Dermis blood vessel endothelial cell (primary cell): ENCODE measurements at places on chromosomes 4 and X. TPM values are rescaled to one million over a fixed set of nuclear protein-coding genes. Genes with fewer than 3 reads are reported as not detected.

Gene BRS3
- total RNA-seq: not detected in 2 replicates

Gene SHROOM4
- total RNA-seq: 39.0 and 47.0 TPM in 2 replicates

Gene CCDC110
- 0.42 and 0.68 TPM in 2 replicates for total RNA-seq

Gene AKAP14
- total RNA-seq: not detected in 2 replicates

Gene NHSL2
- total RNA-seq: 28.6 and 53.8 TPM in 2 replicates

Gene EPHA5
- not detected in 2 replicates for total RNA-seq

GRCh38 chrX:18929775-18930174 lies 54.1 kb downstream of the PHKA2 start:
- DNase-seq: no peak

DNA sequence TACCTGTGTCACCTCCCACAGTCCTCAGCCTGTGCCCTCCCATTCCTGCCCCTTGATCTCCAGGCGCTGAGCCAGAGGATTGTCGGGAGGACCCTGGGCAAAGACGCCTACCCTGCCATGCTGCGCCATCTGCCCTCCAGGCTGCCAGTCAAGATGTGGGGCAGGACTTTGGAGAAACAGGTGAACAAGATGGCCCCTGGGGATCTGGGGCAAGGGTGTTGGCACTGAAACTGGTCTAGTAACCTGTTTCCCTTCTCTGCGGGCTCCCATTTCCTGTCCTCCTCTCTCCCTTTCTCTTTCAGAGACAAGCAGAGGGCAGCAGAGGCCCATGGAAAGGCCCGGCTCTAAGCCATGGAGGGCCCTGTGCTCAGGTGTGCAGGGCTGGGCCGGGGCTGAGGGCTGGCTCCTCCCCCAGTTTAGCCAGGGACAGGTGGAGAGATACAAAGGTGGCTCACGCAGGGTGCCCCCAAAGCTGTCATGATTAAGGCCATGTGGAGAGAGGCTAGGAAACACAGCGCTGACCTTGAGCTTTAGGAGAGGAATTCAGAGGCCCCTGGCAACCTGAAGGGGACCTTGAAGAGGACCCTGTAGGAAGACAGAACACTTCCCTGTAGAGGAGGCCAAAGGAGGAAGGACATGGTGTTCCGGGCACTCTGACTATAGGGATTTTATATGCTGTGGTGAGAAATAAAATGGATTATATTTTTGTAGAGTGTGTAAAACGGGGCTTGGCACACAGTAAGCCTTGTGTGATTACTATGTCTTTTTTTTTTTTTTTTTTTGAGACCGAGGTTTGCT lies at the start of gene GLOD5:
Gene GLOD5, plus strand, starts transcription at position 74 of the 798 bp plus-strand sequence. Its CDS starts 44 bp downstream, at position 118.
- DNase-seq: peak; percentile 2

DNA sequence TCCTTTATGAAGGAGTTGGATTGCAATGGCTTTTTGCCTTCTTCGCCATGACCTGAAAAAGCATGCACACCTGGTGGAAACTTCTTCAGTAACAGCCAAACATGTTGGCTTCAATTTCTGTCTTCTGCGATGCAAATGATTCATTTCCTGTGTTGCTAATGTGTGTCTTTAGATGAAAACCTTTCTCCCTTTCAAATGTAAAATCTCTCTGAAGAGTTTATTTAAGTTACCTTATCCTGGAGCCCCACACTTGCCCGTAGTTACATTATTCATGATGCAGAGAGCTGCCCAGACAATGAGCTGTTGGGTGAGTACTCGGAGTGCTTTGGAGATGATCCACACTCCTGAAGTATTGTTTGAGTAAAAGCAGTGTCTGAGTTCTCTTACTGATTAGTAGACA lies 1100.9 kb downstream of the RPA4 start:
- DNase-seq: no peak

DNA sequence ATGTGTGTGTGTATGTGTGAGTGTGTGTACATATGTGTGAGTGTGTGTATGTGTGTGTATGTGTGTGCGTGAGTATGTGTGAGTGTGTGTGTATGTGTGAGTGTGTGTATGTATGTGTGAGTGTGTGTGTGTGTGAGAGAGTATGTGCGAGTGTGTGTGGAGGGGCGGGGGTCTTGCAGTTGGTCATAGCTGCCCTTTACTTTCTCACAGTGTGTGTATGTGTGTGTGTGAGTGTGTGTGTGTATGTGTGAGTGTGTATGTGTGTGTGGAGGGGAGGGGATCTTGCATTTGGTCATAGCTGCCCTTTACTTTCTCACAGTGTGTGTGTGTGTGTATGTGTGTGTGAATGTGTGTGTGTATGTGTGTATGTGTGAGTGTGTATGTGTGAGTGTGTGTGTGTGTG lies 74.8 kb upstream of the ENPP6 start:
- no peak for DNase-seq

- DNase-seq: peak; percentile 40
Measured at GRCh38 chrX:131802836-131803626, 220.1 kb upstream of the STK26 start.

- DNase-seq: peak; percentile 50
Measured at GRCh38 chr4:141158219-141158618, 24.9 kb upstream of the RNF150 start.

DNA sequence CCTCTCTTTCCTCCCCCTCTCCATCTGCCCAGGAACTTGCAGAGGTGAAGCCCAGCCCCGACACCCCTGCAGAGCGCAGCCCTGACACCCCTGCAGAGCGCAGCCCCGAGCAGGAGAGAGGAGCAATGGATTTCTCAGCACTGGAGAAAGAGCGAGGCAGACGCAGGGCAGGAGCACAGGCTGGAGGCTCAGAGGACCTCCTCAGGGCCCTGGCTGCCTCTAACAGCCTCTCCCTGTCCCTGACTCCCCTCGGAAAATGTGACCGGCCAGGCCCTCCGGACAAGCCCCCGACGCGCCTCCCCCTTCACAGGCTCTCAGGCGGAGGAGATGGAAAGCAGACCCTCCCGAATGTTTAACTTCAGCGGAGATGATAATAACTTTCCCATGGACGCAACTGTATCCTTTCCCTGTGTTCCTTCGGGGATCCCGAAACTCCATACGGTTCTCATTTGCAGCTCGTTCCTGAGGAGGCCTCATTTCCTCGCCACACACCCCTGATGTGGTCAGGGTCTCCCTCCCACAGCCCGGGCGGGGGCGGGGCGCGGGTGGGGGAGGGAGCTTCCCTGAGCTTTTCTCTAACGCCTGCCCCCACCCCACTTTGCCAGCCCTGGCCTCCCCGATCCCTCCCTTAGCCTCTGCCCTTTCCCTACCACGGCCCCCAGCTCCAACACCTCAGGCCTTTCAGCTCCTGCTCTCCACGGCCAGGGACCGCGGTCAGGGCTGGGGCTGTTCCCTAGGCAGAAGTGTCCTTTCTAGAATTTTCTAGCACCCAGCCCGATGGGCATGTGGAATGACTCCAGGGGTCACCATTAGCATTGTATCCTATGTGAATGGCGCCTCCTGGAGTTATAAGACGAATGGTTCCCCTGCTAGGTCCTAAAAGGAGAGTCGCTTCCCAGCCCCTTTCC lies 201.1 kb upstream of the BCOR start:
- peak; percentile 44 for DNase-seq
